ENCODE measurements at places on chromosomes 1 and 21.

DNA sequence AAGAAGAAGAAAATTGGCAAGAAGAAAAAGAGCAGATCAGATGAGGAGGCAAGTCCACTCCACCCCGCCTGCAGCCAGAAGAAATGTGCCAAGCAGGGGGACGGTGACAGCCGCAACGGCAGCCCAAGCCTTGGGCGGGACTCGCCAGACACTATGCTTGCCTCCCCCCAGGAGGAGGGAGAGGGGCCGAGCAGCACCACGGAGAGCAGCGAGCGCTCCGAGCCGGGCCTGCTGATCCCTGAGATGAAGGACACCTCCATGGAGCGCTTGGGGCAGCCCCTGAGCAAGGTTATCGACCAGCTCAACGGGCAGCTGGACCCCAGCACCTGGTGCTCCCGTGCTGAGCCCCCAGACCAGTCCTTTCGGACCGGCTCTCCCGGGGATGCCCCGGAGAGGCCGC lies 9.0 kb upstream of the SLC25A34 start:
- no peak for DNase-seq

DNA sequence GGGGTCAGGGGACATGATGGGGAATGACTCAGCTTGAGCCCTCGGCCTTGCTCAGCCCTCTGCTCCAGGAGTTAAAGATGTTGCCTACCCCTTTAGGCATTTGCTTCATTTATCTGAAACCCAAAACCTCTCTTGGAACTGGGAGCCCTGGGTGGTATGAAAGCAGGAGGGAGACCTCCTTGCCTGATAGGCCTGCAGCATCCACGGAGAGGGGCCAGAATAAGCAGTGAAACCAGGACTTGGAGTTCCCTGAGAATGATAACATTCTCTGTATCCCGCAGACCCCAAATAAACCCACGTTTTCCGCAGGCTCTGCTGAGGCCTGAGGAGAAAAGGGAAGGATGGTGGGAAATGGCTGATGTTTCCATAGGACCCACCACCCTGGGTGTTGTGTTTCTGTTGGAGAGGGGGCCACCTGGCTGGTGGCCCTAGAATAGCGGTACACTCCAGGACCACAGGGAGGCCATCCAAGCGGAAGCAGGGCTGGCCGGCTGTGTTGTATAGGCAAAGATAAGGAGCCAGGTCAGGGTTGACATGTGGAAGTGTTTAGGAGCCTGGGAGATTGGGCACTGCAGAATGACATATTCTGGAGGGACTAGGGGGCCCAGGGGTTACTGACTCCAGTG lies 77.4 kb downstream of the FOXD2 start:
- no peak for DNase-seq

DNA sequence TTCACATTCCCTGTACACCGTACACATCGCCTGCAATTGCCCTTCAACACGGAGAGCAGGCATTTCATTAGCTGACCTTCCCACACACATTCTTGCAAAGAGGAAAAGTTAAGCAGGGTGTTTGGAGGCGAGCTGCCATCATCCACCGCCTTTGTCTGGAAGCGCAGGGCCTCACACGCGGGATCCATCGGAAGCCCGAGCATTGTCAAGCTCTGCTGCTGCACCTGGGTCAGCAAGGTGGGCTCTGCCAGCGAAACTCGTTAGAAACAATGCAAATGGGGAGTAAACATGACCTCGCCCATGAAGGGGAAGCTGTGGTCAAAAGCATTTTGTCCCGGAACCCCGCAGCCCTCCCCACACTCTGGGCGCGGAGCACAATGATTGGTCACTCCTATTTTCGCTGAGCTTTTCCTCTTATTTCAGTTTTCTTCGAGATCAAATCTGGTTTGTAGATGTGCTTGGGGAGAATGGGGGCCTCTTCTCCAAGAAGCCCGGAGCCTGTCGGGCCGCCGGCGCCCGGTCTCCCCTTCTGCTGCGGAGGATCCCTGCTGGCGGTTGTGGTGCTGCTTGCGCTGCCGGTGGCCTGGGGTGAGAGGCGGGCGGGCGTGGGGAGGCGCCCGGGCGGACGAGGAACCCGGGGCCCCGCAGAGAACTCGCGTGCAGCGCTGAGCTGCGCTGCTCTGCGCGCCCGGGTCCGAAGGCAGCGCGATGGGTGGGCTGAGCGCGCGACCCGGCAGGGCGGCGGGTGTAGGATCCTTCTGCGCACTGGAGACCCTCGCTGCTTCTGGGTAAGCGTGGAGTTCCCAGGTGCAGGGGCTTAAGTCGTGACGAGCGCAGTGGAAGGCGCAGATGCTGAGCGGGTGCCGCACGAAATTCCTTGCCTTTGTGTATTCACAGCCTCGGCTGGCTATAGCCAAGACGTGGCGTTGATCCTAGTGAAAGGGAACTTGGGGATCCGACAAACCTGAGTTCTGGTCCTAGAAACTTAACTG lies at the start of gene CR1:
TSS of gene CR1 (plus strand) at position 357 of the 992 bp plus-strand sequence. CDS start at position 468, 111 bp downstream.
- peak; percentile 18 for DNase-seq

- peak; percentile 34 for DNase-seq
Measured at GRCh38 chr1:91278754-91279153, 125.9 kb downstream of the HFM1 start.

GRCh38 chr21:42395905-42396651 lies at the start of gene TMPRSS3:
TMPRSS3 (minus strand) TSS chr21:42396052; CDS start chr21:42395417, 635 bp downstream.
- DNase-seq: no peak
